ENCODE measurements at places on chromosomes 7 and 10.
A peak's percentile ranks its signal among the peaks of the same experiment; 100 is the strongest.

- DNase-seq, result no peak
Measured at GRCh38 chr7:49852619-49853462, 79.4 kb downstream of the VWC2 start.

DNA sequence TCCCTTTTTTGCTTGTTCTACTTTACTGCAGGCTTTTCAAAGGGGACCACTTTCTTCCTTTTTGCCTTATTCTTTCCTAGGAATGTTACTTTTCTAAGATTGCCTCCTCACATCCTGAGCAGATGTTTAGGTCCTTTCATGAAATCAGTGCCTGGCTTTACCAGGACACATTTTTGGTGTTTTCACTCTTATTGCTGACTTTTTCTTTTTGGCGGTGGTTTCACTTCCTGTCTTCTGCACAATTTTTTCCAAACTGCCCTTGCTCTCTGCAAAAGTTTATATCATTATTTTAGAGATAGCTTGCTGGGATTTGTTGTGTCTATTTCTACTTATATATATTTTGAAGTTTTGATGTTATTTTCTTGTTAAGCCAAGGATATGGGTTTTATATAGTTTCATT, 332.2 kb upstream of the MTPN start:
- DNase-seq, result no peak

- DNase-seq, result no peak
Measured at GRCh38 chr10:130127364-130128061, 8.7 kb upstream of the GLRX3 start.

DNA sequence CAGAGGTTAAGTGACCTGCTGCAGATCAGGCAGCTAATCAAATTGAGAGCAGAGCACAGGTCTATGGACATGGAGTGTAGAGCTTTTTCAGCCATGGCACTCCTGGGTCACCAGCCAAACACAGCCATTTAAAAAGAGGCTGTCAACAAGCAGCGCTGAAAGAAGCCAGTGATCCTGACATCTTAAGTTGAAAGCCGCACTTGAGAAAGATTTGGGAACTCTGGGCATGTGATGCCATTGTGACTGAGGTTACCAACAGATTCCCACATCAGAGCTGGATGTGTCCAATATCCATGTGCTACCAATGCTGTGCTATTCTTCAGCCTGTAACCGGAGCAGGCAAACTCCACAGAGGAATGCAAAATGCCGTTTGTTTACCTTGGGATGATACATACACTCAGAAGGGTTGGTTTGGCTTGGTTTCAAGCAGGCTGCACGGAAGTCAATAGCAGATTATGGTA, 56.2 kb upstream of the ABLIM1 start:
- DNase-seq, result peak; percentile 57

DNA sequence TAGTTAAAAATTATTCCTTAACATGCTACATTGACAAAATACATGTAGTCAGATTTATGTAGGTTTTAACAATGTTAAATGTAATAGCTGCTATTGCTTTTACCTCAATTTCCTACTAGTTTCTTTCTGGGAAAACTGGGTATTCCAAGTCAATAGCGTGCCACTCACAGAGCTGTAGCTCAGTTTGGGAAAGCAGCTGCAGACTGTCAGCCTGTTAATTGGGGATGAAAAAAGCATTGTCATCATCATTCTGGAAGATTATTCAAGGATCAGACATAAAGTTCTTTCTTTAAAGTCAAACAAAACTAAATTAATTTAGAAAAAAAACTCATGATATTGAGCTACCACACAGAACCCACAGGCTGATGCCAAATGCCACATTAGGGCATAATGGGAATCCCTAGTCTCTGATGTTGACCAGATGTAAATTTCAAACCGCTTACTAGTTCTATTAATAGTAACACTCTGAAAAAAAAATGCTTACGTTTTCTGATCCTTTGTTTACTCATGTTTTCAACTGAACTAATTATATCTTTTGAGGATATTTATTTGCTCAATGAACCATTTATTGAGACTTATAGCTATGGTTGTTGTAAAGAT, 19.6 kb upstream of the AGMO start:
- no peak for DNase-seq

GRCh38 chr7:80186721-80187120, 52.1 kb downstream of the GNAI1 start:
- no peak for DNase-seq

- no peak for DNase-seq
Measured at GRCh38 chr7:69184339-69184738, 413.9 kb upstream of the AUTS2 start.

DNA sequence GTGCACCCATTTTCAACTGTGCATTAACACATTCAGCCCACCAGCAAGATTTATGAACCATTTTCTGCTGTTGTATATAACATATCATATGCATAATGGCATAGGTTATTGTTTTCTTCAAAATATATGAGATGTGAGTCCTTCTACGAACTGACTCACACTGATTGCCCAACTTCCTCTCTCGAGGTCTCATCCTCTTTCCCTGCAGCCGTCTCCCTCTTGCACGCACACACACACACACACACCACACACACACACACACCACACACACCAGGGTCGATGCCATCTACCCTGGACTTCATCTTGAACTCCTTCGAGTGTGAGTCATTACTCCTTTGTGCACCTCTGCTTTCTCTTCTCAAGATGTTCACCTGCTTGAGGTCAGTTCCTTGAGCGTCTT, 36.7 kb downstream of the EGFR start:
- DNase-seq, result no peak

GRCh38 chr7:138095972-138096935, 20.0 kb downstream of the AKR1D1 start:
- no peak for DNase-seq

DNA sequence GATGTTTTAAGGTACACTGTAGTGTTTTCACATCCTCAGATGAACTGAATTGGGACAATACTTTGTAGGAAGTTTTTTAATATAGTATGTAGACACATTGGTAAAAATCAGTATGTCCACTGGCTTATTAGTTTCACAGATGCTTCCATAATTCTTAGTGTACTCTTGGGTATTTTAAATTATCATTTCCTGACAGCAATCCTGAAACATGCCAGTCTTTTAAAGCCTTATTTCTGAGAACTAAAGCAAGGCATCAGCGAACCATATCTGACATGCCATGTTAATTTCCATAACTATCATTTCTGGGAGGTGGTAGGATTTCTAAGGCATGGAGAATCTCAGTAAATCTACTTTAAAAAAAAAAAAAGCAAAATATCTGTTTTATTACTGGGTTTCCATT, 266.4 kb downstream of the ADK start:
- no peak for DNase-seq

- DNase-seq, result no peak
Measured at GRCh38 chr7:151243408-151244195, 4.9 kb downstream of the SMARCD3 start.

DNA sequence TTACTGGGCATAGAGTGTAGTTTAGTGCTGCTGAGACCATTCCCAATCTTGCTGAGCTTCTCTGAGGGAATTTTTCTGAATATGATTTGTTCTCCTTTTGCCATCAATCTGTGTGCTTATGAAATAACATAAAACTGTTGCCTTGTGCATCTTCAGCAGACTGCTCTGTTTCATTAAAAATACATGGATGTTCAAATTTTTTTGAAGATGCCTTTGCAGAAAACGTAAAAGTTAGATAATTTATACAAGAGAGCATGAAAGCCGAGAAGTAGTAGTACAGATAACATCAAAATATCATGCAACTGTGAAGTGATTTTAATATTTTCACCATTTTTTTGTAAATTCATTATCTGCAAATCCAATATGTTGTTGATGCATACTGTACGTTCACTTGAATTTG, 174.7 kb upstream of the CSTF2T start:
- DNase-seq, result no peak

DNA sequence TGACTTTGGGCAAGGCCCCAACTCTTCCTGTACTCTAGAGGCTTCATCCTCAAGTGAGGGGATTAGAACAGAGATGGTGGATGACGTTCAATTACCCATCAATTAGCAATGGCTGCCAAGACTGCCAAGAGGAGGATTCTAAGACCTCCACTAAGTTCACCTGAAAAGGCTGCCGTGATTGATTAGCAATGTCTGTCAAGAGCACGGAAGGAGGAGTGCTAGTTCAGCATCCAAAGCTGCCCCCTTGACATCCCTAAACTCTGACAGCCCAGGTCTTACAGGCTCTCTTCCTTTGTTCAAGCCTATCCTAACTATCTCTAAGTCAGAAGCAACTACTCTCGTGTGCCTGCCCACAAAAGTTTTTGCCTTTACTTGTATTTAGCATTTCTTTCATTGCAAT, 68.4 kb downstream of the FAM53B start:
- no peak for DNase-seq

GRCh38 chr10:72104472-72105097, 16.2 kb upstream of the SPOCK2 start:
- no peak for DNase-seq

GRCh38 chr7:45186261-45186813, 28.7 kb downstream of the RAMP3 start:
- DNase-seq, result no peak

- DNase-seq, result no peak
Measured at GRCh38 chr7:139771001-139771956, 6.5 kb downstream of the HIPK2 start.

DNA sequence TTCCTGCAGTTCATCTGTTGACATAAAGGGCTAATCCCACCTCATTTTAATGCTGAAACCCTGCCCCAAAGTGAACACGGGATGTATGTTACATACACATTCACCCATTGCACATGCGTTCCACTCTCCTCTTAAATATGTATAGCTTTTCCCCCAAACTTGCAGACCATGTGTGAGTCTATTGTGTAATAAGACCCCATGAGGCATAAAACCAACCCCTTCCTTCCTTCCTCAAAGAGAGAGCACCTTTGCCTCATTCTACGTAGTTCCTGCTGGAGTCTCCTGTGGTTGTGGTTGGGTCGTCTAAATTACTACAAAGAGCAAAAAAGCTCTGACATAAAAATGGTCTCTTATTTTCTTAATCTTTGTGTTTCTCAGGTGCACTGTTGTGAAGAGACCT, 345.7 kb upstream of the KLF6 start:
- no peak for DNase-seq

GRCh38 chr10:105675333-105675732, 1034.2 kb downstream of the SORCS3 start:
- no peak for DNase-seq

GRCh38 chr10:16968416-16969041, 151.3 kb upstream of the RSU1 start:
- peak; percentile 58 for DNase-seq

- DNase-seq, result peak; percentile 66
Measured at GRCh38 chr7:157139111-157139809, 534 bp downstream of the UBE3C start.

DNA sequence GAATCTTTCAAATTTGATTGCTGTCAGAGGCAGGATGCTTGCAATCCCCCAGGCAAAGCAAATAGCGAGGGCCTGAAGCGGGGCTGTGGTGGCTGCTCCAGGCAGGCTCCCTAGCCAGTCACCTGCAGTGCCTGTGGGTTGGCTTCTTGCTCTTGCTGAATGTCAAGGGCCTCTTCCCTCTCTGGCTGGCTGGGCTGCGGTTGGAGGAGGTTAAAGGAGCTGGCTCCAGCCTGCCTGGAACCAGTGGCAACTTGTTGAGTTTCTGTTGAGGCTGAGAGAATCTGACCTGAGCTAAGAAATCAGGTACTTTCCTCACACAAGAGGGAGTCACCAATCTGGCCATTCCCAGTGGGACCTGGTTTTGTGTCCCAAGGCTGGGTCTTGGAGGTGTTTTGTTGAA, 134.7 kb downstream of the TMEM178B start:
- no peak for DNase-seq

- DNase-seq, result no peak
Measured at GRCh38 chr7:64636386-64636785, 29.5 kb upstream of the ZNF107 start.

DNA sequence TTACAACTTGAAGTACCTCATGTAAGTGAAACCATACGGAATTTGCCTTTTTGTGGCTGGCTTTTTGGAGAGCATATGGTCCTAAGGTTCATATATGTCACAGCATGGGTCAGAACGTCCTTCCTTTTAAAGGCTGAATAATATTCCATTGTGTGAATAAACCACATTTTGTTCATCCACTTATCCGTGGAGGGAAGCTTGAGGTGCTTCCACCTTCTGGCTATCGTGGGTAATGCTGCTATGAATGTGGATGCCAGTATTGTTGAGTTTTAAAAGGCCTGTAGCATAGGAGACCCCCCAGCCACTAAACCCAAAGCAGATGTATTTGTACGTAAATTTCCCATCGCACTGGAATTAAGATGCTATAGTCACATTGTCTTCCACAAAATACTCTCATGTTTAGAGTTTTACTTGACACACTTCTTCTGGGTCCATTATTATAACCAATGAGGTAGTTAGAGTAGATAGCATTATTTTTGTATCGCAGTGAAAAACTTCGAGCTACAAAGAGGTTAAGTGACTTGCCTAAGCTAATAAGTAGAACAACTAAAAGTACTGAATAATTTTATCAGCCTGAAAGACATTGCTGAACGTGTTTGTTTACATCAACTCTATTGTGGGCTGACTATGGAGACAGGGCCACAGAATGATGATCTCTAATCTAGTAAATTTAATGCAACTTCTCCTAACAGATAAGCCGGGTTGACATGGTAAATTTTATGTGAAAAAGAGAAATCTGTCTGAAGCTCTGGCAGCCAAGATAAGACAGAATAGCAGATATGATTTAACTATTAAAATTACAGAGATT, 183.0 kb upstream of the CTBP2 start:
- DNase-seq, result no peak
